ENCODE measurements at places on chromosomes 5 and 9.

- no peak for DNase-seq
These were observed 7.5 kb upstream of the CTNNAL1 start for GRCh38 chr9:109020581-109021511.

GRCh38 chr5:178672630-178673029 lies 45.8 kb upstream of the CLK4 start:
- DNase-seq: no peak

DNA sequence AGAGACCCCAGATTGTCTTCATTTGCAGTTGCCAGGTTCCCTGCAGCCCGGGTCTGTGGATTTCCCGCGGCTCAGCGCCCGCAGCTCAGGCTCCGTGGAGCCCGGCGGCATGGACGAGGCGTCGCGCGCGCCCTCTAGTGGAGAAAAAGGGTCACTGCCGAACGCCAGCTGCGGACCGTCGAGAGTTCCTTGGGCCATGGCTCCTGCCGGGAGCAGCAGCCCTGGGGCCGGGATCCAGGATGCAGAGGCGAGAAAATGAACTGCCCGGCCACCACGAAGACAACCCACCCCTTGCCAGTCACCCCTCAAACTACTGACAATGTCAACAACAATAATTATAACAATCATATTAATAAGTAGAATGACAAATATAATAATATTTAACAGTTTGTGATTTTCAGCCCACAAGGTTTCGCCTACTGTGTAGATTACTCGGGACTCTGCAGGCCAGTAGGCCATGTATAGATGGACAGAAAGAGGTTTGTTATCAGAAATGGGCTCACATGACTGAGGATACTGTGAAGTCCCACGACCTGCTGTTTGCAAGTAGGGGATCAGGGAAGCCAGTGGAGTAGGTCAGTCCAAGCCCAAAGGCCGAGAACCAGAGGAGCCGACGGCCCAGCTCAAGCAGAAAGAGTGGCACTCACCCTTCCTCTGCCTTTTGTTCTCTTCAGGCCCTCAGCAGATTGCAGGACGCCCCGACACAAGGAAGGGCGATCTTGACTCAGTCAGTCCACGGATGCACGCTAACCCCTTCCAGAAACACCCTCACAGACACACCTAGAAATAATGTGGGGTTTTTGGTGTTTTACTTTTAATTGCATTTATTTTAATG lies 43.1 kb downstream of the BOD1 start:
- DNase-seq: peak; percentile 44

DNA sequence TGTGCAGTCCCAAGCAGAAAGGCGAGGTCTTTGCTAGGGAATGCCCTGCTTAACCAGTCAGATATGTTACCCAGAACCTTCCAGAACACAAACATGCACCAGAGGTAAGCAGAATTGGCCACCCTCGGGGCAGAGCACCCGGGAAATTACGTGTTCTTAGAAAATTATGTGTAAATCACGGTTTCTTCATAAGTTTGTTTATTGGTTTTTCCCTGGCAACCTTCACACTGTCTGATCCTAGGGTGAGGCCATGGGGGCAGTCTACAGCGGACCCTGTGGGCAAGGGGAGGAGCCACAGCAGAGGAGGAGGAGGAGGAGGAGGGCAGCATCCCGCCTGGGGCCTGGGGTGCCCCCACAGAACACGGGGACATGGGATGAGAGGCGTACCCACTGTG lies 31.4 kb downstream of the RXRA start:
- DNase-seq: no peak

DNA sequence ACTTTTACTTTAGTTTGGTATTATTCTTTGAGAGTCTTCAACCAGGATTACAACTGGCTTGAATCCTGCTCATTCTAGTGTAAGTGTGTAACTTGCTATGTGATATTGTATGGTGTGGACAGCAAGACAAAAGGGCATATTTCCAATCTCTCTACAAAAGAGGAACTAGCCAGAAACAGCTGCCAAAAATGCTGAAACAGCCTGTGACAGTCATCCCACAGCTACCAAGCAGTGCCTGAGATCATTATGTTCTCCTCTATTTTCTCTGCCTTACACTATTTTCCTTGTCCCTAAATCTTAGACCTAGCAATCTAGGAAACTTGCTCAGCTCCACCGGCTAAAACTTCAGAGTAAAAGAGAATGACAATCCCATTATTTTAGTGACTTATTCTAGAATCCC lies 42.8 kb downstream of the WDR41 start:
- peak; percentile 92 for DNase-seq

- no peak for DNase-seq
These were observed 117.6 kb upstream of the S1PR3 start for GRCh38 chr9:88873635-88874034.

- no peak for DNase-seq
These were observed 335.3 kb downstream of the MARCHF11 start for GRCh38 chr5:15844253-15844652.

DNA sequence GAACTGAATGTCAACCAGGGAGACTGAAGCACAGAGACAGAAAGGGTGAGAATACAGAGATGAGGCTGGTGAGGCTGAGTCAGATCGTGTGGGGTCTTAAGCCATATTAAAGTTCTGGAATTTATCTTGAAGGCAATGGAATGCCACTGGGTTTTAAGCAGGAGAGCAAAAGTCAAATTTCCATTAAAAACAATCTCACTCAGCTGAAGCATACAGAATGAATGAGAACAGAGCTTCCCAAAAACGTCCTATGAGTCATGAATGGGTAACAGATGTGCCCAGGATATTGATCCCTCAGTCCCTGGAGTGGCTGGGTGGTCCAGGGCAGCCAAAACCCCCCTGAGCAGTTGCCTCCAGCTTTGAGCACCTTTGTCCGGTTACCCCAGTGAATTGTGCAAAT lies 44.9 kb downstream of the PFDN1 start:
- DNase-seq: no peak

DNA sequence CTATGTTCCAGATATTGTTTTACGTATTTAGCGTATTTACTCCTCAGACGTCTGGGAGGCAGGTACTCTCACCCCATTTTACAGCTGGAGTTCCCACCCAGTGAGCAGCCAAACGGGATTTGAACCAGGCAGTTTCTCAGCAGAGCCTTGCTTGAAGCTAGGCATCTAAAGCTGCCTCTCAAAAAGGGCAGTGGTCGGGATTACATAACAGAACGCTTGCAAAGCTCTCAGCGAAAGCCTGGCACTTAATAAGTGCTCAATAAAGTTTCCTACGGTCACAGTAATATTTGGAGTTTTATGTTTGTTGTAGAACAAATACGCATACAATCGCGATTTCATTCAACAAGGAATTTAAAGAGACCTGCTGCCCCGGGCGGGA lies 286 bp upstream of the BSPRY start:
- DNase-seq: peak; percentile 24
